ENCODE measurements at places on chromosomes 16 and 17.

- DNase-seq, result no peak
Measured at GRCh38 chr16:28069971-28070794, 6.7 kb upstream of the GSG1L start.

GRCh38 chr17:21184570-21184969, 29.4 kb downstream of the TMEM11 start:
- no peak for DNase-seq

DNA sequence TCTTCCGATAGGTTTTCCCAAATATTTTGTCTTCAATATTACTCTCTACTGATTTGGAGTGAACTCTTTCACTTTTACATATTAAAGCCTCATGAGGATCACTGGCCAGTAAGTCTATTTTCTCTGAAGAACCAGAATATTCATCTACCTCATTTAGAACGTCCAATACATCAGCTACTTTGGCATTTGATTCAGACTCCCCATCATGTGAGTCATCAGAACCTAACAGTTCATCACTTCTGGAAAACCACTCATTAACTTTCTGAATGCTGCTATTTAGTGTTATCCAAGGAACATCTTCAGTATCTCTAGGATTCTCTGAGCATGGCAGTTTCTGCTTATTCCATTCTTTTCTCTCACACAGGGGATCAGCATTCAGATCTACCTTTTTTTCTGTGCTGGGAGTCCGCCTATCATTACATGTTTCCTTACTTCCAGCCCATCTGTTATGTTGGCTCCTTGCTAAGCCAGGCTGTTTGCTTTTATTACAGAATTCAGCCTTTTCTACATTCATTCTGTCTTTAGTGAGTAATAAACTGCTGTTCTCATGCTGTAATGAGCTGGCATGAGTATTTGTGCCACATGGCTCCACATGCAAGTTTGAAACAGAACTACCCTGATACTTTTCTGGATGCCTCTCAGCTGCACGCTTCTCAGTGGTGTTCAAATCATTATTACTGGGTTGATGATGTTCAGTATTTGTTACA, 30.9 kb downstream of the BRCA1 start:
- no peak for DNase-seq

DNA sequence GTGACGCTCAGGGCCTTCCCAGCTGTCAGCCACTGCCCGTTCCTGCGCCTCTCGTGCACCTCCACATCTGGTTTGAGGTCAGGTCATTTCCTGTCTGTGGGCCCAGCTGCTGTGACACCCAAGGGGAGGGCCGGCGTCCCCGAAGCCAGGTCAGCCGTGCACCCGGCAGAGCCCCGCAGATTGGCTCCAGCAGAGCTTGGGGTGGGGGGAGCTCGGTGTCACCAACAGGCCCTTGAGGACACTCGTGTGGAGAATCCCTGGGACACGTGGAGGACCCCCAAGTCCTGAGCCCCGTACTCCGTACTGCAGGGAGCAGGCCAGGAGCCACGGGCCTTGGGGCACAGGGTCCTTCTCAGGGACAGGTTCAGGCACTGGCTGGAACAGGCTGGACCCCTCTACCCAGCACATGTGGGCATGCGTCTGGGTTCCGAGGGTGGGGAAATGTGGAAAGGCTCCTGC, 4.8 kb downstream of the SPATA2L start:
- no peak for DNase-seq

DNA sequence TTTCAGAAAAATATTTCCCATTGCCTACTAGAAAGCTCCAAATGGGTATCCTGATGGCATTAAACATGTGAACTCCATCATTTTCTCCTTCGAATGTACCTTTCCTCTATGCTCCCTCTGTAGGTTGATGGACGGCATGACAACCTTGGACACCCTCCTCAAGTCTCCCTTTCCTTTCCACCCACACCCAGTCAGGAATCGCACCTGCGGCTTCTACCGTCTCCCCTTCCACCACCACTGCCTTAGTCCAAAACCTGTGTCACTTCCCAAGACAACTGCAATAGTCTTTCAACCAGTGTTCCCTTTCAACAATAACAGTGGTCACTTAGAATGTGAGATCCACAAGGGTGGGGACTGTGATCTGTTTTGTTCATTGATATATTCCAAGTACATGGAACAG, 233.1 kb upstream of the AXIN2 start:
- DNase-seq, result no peak

GRCh38 chr16:19104607-19105006, 9.2 kb upstream of the ITPRIPL2 start:
- no peak for DNase-seq

GRCh38 chr16:28532940-28533647, 5.7 kb downstream of the NUPR1 start:
- DNase-seq, result no peak

GRCh38 chr16:52499060-52499440, 47.9 kb downstream of the TOX3 start:
- DNase-seq, result no peak

DNA sequence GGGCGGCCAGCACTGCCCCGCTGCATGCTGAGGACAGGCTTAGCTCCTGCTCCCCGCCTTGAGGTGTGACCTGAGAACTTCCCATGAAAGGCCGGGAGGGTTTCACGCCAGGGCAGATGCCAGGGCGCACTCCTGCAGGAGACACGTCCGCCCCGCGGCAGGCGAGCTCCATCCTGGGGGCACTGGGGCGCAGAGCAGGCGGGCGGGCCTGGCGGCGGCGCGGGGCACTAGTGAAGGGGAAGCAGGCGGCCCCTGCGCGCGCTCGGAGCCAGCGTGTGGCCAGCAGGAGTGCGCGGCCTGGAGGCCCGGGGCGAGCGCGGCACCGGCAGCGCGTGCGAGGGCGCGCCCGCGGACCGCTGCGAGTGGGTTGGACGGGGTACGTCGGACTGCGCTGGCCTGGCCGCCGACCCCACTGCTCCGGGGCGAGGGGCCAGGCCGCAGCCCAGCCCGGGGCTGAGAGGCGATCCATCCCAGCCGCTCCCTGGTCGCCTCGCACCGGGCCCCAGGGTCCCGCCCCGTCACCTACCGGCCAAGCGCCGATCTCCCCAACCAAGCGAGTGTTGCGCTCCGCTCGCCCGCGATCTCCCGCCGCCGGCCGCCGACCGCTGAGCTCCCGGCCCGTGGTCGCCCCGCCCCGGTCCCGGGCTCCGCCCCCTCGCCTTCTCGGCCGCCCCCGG, at the start of gene MAP3K14:
Gene MAP3K14 (minus strand): TSS at position 587 of the 677 bp plus-strand sequence. CDS start 26,275 bp downstream, outside the sequence.
- no peak for DNase-seq

Data from HS-27A (cell line).